ENCODE measurements at places on chromosomes 5 and 9.
A peak's percentile ranks its signal among the peaks of the same experiment; 100 is the strongest.

DNA sequence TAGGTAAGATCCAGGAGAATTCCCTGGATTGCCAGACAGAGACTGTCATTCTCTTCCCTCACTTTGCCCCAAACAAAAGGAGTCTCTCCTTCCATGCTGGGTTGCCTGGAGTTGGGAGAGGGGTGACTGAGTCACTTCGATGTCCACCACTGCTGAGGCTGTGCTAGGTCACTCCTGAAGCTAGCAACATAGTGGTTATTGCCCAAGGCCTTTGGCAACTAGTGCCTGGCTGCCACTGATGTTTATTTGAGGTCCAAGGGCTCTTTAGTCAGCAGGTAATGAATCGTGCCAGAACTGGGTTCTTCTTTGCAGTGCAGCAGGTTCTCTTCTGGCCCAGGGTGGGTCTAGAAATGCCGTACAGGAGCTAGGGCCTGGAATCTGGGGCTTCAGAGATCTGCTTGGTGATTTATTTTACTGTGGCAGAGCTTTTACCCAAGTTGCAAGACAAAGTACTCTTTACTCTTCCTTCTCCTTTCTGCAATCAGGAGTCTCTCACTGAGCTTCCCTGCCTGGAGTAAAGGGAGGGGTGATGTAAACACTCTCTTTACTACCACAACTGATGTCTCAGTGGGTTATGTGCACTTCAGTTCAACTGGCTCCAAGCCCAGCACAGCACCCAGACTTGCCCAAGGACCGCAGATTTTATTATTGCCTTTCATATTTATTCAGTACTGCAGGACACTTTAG lies 155.7 kb upstream of the SH3GL2 start:
- no peak for DNase-seq

GRCh38 chr9:37386988-37387387 lies 35.5 kb upstream of the GRHPR start:
- DNase-seq, result no peak

GRCh38 chr5:56910210-56910965 lies 992 bp downstream of the SETD9 start:
- peak; percentile 40 for DNase-seq

- no peak for DNase-seq
Observed at GRCh38 chr5:3414371-3414770, 181.3 kb upstream of the IRX1 start.

DNA sequence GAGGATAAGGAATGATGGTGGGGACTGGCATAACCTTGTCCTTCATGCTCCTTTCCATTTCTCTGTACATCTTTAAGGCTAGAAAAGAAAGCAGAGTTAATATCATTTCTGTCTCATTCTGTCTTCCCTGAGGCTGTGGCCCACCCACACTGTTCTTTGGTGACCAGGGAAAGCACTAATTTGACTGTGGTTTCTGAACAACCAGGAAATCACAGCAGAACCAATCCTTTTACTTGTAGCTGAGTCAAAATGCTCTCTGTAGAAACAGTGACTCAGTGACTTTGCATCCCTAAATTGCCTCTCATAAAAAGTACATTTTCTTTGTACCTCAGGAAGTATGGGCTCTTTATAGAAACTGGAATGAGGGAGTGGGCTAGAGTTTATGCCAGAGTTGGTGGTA lies 28.1 kb downstream of the IL33 start:
- no peak for DNase-seq

DNA sequence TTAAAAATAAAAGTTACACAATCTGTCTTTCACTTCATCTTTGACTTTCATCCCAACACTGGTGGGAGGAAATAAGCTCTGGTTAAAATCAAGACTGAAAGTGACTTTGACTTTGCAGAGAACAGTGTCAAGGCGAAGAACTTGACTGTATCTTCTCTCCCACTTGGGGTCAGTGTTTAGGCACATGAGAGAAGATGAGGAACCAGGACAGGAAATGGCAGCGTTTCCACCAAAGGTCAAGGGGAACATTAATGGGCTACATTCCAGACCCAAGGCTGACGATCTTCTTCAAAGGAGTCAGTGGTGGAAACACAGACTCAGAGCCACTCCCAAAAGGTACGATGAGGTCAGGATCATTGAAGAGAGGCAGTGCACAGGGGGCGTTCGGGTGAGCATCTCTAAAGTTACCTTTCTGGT lies 409.5 kb downstream of the ARHGEF28 start:
- no peak for DNase-seq

DNA sequence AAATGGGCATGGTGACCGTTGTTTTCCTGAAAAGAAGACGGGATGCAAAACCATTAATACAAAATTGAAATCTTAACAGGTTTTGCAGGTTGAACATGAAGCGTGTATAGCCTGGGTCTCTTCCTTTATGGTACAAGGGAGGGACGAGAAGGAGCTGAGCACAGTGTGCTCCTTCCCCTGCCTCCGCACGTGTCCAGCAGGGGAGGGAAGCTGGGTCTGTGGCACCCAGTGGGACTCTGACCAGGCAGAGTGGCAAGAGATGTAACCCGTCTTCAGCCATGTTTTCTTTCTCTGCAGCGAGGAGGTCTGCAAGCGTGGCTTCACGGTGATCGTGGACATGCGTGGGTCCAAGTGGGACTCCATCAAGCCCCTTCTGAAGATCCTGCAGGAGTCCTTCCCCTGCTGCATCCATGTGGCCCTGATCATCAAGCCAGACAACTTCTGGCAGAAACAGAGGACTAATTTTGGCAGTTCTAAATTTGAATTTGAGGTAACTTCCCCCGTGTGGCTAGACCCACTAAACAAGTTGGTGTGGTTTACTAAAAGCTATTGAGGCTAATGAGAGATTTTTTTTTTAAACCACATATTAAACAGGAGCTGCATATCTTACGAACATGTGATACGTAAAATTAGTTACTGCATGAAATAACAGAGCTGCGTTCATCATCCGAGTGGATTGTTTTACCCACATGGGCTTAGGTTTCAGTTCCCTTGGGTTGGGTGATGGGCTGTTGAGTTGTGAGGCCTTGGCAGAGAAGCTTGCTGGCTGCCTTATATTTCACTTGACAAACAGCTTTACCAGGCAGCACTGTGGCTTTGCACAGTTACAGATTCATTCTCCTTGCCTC lies 143.7 kb downstream of the TRIO start:
- DNase-seq, result no peak

- peak; percentile 84 for DNase-seq
Observed at GRCh38 chr9:112174222-112174964, 704 bp downstream of the SUSD1 start.
